Glutamatergic neuron (in vitro differentiated cells): ENCODE measurements at places on chromosomes 11 and 22. TPM values are rescaled to one million over a fixed set of nuclear protein-coding genes. Genes with fewer than 3 reads are reported as not detected.
A peak's percentile ranks its signal among the peaks of the same experiment; 100 is the strongest.

Gene CASP5
- total RNA-seq = not detected

DNA sequence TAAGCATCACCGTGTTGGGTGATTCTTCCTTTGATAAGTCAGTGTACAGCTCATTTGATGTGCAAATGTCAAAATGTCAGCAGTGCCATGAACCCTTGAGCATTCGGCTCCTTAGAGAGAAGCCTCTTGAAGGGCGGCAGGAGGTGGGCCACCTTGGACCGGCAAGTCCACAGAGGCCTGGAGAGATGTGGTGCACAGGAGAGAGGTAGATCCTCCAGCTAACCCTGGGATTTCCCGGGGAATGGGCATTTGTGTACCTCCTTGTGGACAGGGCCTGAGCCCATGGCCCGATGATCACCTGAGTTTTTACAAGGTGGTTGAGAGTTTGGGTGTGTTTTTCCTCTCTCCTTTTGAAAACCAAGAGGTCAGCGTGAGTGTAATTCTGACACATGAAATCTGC lies 133.2 kb upstream of the RCN1 start:
- H3K27ac ChIP-seq = no peak overlapping the region
- no peak for DNase-seq
- peaks cover 11% of the 10 kb centered on the region for H3K36me3 ChIP-seq
- H3K27me3 ChIP-seq = peaks cover 4% of the 10 kb centered on the region

DNA sequence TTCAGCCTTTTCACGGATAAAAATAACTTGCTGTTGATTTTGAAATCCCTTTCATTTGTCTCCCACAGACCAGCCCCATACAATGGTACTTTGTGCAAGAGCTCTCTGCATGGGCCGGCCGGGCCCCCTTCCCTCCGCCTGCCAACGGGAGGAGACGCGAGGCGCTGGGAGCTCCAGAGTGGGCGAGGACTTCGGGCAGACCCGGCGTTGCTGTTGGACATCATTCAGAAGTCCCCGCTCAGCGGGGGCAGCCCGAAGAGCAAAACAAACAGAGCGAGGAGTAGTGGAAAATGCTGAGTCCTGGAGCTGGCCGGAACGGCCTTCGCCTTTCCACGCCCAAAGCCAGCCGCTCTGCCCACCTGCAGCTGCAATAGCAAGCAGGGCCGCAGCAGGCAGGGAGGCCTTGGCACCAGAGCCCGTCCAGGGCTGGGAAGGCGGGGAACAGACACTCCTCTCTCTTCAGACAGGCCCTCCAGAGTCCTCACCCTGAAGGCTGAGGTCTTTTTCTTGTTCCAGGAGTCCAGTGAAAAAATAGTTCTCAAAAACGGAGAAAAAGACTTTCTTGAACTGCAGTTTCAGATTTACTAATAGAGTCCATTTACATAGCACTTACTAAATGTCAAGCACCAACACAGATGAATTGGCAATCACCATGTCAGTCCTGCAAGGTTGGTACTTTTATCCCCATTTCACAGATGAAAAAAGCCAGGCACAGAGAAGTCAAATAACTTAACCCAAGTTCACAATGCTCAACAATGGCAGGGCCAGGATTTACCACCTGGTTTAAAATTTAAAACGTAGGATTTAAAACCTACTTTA lies 135.5 kb downstream of the ETS1 start:
- no peaks in the 10 kb centered on the region for H3K4me1 ChIP-seq
- no peak for DNase-seq
- H3K27ac ChIP-seq = no peak overlapping the region
- H3K4me3 ChIP-seq = no peak overlapping the region
- no peaks in the 10 kb centered on the region for H3K36me3 ChIP-seq

GRCh38 chr11:78299000-78299710 lies 110.4 kb downstream of the USP35 start:
- H3K36me3 ChIP-seq = peaks cover 7% of the 10 kb centered on the region
- H3K4me1 ChIP-seq = peaks cover 42% of the 10 kb centered on the region
- peak overlapping the region; percentile 97 for H3K27ac ChIP-seq
- no peak for DNase-seq
- H3K27me3 ChIP-seq = peaks cover 7% of the 10 kb centered on the region
- peak overlapping the region; percentile 81 for H3K4me3 ChIP-seq

DNA sequence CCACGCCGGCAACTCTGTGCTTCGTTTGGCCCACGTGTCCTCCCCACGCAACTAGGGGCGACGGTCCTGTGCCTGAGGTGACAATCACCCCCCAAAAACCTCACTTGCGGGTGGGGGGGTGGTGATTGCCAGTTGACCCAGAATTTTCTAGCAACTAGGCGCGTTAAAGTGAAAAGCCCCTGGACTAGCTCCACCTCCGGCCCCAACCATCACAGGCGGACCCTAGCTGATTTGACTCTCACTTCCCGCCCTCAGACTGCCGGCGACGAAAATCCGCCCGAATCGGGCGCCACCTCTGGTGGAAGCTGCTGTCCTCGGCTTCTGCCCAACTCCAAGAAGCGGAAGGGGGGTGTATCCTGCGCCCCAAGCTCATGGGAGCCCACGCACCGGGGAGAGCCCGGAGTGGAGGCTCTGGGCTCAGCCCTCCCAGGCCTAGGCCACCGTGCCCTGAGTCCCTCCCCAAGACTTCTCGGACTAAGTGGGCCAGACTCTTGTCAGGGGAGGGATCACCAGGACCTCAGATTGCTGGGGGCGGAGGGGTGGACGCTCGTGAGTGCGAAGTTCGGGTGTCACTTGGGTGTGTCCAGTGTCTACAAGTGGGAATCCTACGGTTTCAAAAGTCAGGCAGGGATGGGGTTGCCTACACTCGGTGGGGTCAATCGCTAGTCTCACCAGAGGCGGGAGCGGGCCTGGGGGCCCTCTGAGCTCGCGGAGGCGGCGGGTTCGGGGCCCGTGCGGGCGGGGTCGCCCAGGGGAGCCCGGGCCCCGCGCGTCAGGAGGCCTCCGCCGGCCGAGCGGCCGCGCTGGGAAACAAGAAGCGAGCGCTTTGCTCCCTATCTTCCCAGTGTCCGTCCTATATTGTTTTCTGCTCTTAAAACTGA lies 12.3 kb downstream of the PAX6 start:
- peaks cover 34% of the 10 kb centered on the region for H3K4me1 ChIP-seq

- DNase-seq = no peak
- no peak overlapping the region for H3K27ac ChIP-seq
- peaks cover 13% of the 10 kb centered on the region for H3K36me3 ChIP-seq
- H3K27me3 ChIP-seq = peaks cover 2% of the 10 kb centered on the region
- no peak overlapping the region for H3K4me3 ChIP-seq
- no peaks in the 10 kb centered on the region for H3K4me1 ChIP-seq
Observed at GRCh38 chr11:266676-267439, 11.3 kb upstream of the NLRP6 start.

- no peaks in the 10 kb centered on the region for H3K36me3 ChIP-seq
- H3K4me1 ChIP-seq = peaks cover 2% of the 10 kb centered on the region
- H3K27ac ChIP-seq = no peak within 1 kb of the TSS
- DNase-seq = no peak
- no peak within 1 kb of the TSS for H3K4me3 ChIP-seq
- no peaks in the 10 kb centered on the region for H3K27me3 ChIP-seq
Observed at GRCh38 chr11:33891714-33892327, at the start of gene LMO2. TSS of gene LMO2 (minus strand) at chr11:33892076. CDS start at chr11:33869716, 22,360 bp downstream.

- peak overlapping the region; percentile 92 for H3K4me3 ChIP-seq
- H3K4me1 ChIP-seq = peaks cover 12% of the 10 kb centered on the region
- peak overlapping the region; percentile 46 for H3K27ac ChIP-seq
- H3K36me3 ChIP-seq = no peaks in the 10 kb centered on the region
- peaks cover 5% of the 10 kb centered on the region for H3K27me3 ChIP-seq
Observed at GRCh38 chr22:45673482-45674175, 2.0 kb downstream of the ATXN10 start.

Gene MYBPC3
- not detected for total RNA-seq

GRCh38 chr22:47189056-47189916 lies 426.8 kb downstream of the TBC1D22A start:
- H3K27ac ChIP-seq = no peak overlapping the region
- H3K36me3 ChIP-seq = peaks cover 10% of the 10 kb centered on the region
- peaks cover 4% of the 10 kb centered on the region for H3K27me3 ChIP-seq
- H3K4me3 ChIP-seq = no peak overlapping the region

Gene MARK2
- 76.8 TPM for total RNA-seq

DNA sequence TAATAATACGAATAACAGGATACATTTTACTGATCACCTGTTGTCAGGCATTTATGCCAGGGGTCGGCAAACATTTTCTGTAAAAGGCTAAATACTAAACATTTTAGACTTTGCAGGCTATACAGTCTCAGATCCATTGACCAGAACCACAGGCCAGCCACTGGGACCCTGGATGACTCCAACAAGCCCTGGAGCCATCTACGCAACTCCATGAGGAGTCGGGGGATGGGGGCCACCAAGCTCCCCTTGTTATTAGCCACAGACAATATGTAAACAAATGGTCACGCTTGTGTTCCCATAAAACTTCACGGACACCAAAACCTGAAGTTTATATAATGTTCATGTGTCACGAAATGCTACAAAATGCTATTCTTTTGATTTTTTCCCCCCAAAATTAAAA lies 54.4 kb upstream of the EMID1 start:
- DNase-seq = no peak
- H3K27ac ChIP-seq = no peak overlapping the region
- peaks cover 5% of the 10 kb centered on the region for H3K27me3 ChIP-seq
- no peak overlapping the region for H3K4me3 ChIP-seq

- H3K27ac ChIP-seq = no peak overlapping the region
- DNase-seq = no peak
- no peaks in the 10 kb centered on the region for H3K36me3 ChIP-seq
- H3K4me3 ChIP-seq = no peak overlapping the region
- no peaks in the 10 kb centered on the region for H3K27me3 ChIP-seq
- H3K4me1 ChIP-seq = peaks cover 2% of the 10 kb centered on the region
Observed at GRCh38 chr11:77299528-77299993, 1.9 kb downstream of the GDPD4 start.

- DNase-seq = no peak
- no peak overlapping the region for H3K27ac ChIP-seq
- H3K36me3 ChIP-seq = no peaks in the 10 kb centered on the region
- no peak overlapping the region for H3K4me3 ChIP-seq
- peaks cover 20% of the 10 kb centered on the region for H3K4me1 ChIP-seq
- H3K27me3 ChIP-seq = peaks cover 7% of the 10 kb centered on the region
Observed at GRCh38 chr11:126407101-126407521, 51.6 kb downstream of the ST3GAL4 start.

Gene IGF2
- 21.5 TPM for total RNA-seq

Gene NTM
- total RNA-seq = 1.2 TPM

DNA sequence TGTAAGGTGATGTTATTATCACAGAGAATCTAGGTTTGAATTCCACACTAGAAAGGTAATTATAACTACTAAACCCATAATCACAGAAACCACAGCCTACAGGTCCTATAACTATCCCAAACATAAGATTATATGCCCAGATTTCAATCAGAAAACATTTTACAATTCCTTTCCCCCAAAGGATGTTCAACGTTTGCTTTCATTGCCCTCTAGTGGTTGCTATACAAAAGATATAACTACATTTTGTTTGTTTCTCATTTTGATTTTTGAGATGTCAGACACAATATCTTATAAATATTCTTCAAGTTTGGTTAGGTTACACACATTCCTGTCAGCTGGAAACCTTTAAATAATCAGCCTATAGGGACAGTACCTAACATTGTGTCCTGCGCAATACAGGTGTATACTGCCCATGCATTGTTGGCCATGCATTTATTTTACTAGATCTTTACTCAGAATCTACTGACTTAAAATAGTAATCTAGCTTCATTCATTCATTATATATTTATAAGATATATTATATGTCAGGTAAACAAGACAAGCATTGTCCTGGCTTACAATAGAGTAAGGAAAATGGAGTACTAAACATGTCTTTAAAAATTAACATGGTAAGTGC lies 530.5 kb upstream of the CCDC90B start:
- no peaks in the 10 kb centered on the region for H3K36me3 ChIP-seq
- H3K4me1 ChIP-seq = no peaks in the 10 kb centered on the region
- H3K4me3 ChIP-seq = no peak overlapping the region
- H3K27me3 ChIP-seq = no peaks in the 10 kb centered on the region
- no peak for DNase-seq

DNA sequence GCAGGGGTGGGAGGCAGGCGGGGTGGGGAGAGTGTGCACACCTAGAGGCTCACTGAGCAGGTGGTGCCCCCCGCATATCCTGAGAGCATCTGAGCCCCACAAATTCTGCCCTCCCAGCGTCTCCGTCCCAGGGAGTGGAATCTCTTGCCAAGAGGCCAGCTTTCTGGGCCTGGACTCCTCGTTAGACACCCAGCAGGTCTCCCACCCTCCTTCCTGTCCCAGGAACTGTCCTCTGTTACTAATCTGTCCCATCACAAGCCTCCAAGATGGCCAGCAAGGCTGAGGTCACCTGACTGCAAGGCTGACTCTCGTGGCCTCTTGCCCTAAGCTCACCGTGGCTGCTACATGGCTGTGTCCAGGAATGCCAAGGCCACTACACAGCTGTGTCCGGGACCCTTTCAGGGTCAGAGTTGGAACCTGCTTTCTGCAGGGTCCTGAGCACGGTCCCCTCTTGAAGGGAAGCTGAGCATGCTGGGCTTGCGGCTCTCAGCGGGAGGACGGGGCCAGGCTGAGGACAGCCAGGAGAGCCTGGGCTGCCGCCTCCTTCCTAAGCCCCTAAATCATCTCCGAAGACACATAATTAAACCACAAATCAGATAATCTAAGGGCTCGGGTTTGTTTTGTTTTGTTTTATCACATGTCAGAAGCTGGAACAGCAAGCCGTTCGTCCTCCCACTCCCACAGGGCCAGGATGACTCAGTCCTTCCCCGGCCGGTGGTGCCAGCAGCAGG lies 1327.3 kb downstream of the TBC1D22A start:
- no peak for DNase-seq
- H3K36me3 ChIP-seq = no peaks in the 10 kb centered on the region
- H3K4me1 ChIP-seq = no peaks in the 10 kb centered on the region
- H3K27ac ChIP-seq = no peak overlapping the region
- peaks cover 6% of the 10 kb centered on the region for H3K27me3 ChIP-seq
- H3K4me3 ChIP-seq = no peak overlapping the region

GRCh38 chr11:79363256-79363655 lies 77.6 kb downstream of the TENM4 start:
- no peaks in the 10 kb centered on the region for H3K36me3 ChIP-seq
- H3K27me3 ChIP-seq = no peaks in the 10 kb centered on the region
- peaks cover 17% of the 10 kb centered on the region for H3K4me1 ChIP-seq
- H3K4me3 ChIP-seq = no peak overlapping the region
- DNase-seq = no peak

- peak overlapping the region; percentile 53 for H3K27ac ChIP-seq
- no peak for DNase-seq
- peaks cover 1% of the 10 kb centered on the region for H3K27me3 ChIP-seq
- peaks cover 6% of the 10 kb centered on the region for H3K4me1 ChIP-seq
- H3K4me3 ChIP-seq = no peak overlapping the region
- peaks cover 4% of the 10 kb centered on the region for H3K36me3 ChIP-seq
Observed at GRCh38 chr11:33899400-33900037, 7.6 kb upstream of the LMO2 start.

- H3K27me3 ChIP-seq = no peaks in the 10 kb centered on the region
- no peaks in the 10 kb centered on the region for H3K36me3 ChIP-seq
- H3K4me3 ChIP-seq = no peak overlapping the region
- H3K27ac ChIP-seq = no peak overlapping the region
Observed at GRCh38 chr11:100563541-100564280, 123.4 kb upstream of the ARHGAP42 start.
